Upper lobe of right lung (tissue), 1 donor: ENCODE measurements at places on chromosomes 4 and X.

DNA sequence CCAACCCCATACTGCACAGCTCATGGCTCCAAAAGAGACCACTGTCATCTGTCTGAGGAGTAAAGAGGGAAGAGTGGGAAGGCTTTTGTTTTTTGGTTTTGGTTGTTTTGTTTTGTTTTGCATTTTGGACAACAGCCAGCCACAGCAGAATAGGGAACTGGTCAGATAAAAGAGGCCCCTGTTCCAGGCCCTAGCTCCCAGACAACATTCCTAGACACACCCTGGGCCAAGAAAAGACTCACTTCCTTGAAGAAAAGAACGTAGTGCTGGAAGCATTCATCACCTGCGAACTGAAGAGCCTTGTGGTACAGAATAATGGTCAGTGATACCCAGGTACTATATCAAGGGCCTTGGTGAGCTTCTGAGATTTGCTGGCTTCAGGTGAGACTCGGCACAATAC, 619.4 kb upstream of the SPANXN1 start:
- no peak overlapping the region for H3K4me3 ChIP-seq
- H3K27ac ChIP-seq = no peak overlapping the region
- no peaks in the 10 kb centered on the region for H3K4me1 ChIP-seq

- no peak for DNase-seq
- no peaks in the 10 kb centered on the region for H3K27me3 ChIP-seq
- no peaks in the 10 kb centered on the region for H3K36me3 ChIP-seq
- no peak overlapping the region for H3K27ac ChIP-seq
These were observed 279.0 kb downstream of the ANKRD50 start for GRCh38 chr4:124433500-124433899.

DNA sequence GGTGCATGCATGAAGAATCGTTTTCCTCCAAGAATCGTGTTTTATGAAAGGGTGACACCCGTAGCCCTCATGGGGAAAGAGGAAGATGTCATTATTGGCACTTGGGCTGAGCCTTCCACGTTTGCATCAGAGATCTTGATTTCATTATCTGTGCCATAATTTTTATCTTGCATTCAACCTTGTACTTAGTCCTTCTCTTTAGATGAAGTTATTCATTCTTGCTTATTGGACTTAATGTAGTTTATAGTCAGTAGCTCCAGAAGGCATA, 66.8 kb downstream of the GAB1 start:
- no peak overlapping the region for H3K27ac ChIP-seq
- peaks cover 59% of the 10 kb centered on the region for H3K4me1 ChIP-seq
- no peaks in the 10 kb centered on the region for H3K27me3 ChIP-seq
- no peak overlapping the region for H3K4me3 ChIP-seq

DNA sequence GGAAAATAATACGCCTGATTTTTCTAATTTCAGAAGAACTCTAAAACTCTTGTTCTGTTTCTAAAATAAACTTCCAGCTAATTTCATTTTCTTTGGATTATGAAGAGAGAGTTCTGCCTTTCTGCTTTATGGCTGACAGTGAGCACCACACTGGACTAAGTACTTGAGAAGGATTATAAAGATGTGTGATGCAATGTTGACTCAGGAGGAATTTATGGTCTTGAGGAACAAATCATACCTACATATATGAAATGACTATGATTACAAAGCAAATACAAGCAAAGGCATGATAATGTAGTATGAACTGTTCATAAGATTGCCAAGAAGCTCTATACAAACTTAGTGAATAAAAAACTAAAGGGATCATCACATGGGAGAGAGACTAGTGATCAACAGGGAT, 13.0 kb upstream of the SLC25A5 start:
- H3K36me3 ChIP-seq = no peaks in the 10 kb centered on the region
- H3K4me3 ChIP-seq = no peak overlapping the region
- no peaks in the 10 kb centered on the region for H3K4me1 ChIP-seq
- DNase-seq = no peak
- no peaks in the 10 kb centered on the region for H3K27me3 ChIP-seq
- H3K27ac ChIP-seq = no peak overlapping the region

GRCh38 chr4:163810755-163811154, 316.3 kb downstream of the TMA16 start:
- H3K4me1 ChIP-seq = no peaks in the 10 kb centered on the region
- DNase-seq = no peak
- no peaks in the 10 kb centered on the region for H3K27me3 ChIP-seq
- no peak overlapping the region for H3K4me3 ChIP-seq
- H3K36me3 ChIP-seq = no peaks in the 10 kb centered on the region

GRCh38 chr4:154836513-154836912, 55.4 kb downstream of the RBM46 start:
- H3K27ac ChIP-seq = no peak overlapping the region
- H3K36me3 ChIP-seq = no peaks in the 10 kb centered on the region
- no peaks in the 10 kb centered on the region for H3K27me3 ChIP-seq
- no peak overlapping the region for H3K4me3 ChIP-seq
- DNase-seq = no peak
